ENCODE measurements at places on chromosomes 3 and 15. TPM values are rescaled to one million over a fixed set of nuclear protein-coding genes. Genes with fewer than 3 reads are reported as not detected.

Gene CA12
- total RNA-seq = 18.4 TPM

Gene CLN6
- 31.2 TPM for total RNA-seq

Gene SLC28A1
- not detected for total RNA-seq

Gene PIK3R4
- total RNA-seq = 41.3 TPM

Gene GRK7
- total RNA-seq = not detected

Measured in dorsolateral prefrontal cortex (tissue), 122 donors.